ENCODE measurements at places on chromosomes 12 and 14.

GRCh38 chr14:89589400-89590118, 172.5 kb upstream of the FOXN3 start:
- no peak for DNase-seq

GRCh38 chr14:90696720-90697119, 119.5 kb downstream of the TTC7B start:
- DNase-seq, result no peak

GRCh38 chr12:106054049-106054448, 84.7 kb downstream of the NUAK1 start:
- no peak for DNase-seq

GRCh38 chr14:100285021-100285912, 21.0 kb downstream of the SLC25A29 start:
- DNase-seq, result peak; percentile 78

GRCh38 chr14:32468955-32469354, 139.9 kb downstream of the AKAP6 start:
- DNase-seq, result no peak

DNA sequence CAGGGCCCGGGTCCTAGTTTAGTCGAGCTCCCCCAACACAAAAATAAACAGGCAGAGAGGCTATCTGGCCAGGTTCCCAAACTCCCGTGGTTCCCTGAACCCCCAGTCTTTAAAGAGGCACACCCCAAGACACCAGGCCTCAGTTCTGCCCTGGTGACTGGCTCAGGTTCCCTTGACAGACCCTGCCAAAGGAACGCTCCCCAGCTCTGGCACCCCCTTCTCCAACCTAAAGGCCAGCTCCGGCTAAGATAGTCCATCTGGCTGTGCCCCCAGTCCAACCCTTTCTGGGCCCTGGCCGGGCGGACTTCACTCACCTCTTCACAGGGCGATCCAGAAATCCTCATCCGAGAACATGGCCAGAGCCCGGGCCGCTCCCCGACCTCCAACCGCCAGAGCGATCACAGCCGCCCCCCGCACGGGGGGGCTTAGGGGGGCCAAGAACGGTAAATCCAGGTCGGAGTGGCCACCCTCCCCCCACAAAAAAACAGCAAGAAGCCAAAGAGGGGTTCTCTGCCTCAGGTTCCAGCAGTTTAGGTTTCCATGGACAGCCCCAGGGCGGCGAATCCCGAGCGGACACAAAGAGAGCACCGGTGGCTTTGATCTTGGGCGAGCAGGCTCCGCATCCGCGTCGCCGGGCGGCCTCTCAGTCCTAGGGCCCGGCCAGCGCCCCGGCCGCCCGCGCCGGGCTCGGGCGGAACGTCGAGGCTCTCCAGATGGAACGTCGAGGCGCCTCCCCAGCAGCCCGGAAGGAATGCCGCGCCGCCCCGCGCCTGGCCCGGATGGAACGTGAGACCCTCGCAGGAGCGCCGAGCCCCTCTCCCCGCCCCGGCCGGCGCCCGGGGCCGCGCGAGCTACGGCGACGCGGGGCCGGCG, 1.1 kb downstream of the KMT2D start:
- peak; percentile 13 for DNase-seq

DNA sequence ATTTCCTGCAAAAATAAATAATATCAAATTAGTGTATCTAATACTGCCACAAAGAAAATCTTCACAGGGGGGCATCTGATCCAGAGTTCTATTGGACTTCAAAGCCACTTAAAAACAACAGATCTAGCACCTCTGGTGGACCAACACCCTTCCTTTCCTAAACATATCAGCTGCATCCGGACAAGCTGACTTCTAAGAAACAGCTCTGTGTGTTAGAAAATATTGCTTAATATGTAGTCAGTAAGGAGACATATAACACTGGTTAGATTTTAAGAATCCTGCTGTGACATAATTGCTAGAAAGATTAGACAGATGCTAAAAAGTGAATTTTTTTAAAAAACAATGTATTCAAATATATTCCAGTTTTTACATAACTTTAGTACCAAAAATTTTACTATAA, 61.1 kb upstream of the PTPRB start:
- no peak for DNase-seq
